Lower lobe of right lung (tissue), 2 donors: ENCODE measurements at places on chromosomes 7 and 10. TPM values are rescaled to one million over a fixed set of nuclear protein-coding genes. Genes with fewer than 3 reads are reported as not detected.

DNA sequence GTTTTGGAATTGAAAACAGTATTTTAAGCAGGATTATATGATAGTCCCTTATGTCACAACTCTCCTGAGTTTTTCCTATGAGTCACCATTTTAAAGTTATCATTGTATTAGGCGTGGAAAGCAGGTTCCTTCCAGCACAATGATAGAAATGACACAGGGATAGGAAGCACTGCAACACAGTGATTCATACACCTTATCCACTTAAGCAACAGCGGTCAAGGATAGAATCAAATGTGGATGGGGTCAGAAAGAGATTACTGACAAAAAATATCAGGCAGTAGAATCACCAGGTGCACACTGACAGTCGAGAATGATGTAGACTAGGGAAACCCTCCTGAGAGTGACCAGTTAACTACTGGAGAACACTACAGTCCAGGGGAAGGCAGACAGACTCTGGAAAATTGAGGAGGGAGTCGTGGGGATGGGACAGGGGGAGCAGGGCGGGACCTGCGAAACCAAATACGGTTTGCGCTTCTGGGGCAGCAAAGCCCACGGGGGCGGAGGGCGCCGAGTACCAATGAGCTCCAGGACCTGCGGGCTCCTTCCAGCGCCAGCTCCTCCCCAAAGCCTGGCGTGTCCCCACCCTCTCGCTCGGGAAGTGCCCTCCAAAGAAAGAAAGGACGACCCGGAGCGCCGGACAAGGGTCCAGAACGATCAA lies 479 bp downstream of the PNPLA8 start:
- H3K4me1 ChIP-seq = peaks cover 30% of the 10 kb centered on the region
- H3K27ac ChIP-seq = peak overlapping the region; percentile 98
- no peak for DNase-seq
- H3K27me3 ChIP-seq = no peaks in the 10 kb centered on the region
- peak overlapping the region; percentile 74 for H3K4me3 ChIP-seq

GRCh38 chr7:6310271-6310993 lies 38.0 kb upstream of the CYTH3 start:
- H3K27ac ChIP-seq = no peak overlapping the region
- H3K27me3 ChIP-seq = no peaks in the 10 kb centered on the region
- H3K4me3 ChIP-seq = no peak overlapping the region
- no peak for DNase-seq

ZSCAN25 gene
- total RNA-seq = 16.5 TPM

PHF14 gene
- 27.9 TPM for total RNA-seq

STEAP1B gene
- 1.5 TPM for total RNA-seq

DNA sequence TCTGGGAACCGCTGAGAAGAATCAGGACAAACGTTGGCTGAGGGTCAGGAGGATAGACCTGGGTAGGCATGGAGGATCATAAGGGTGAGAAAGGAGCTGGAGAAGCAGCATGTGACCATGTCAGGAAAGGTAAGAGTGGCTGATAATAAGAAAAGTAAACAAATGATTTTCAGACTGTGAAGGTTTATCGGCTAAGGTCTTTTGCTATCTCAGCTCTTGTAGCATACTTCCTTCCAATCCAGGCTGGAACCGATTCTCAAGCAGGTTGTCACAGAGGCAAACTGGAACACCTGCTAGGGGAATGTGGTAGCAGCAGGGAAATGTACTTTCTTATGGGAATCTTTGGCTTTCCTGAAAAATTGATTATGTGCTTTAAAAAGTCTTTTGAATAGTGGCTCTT lies 74.7 kb downstream of the TMEM168 start:
- no peak overlapping the region for H3K4me3 ChIP-seq
- H3K27ac ChIP-seq = no peak overlapping the region
- no peaks in the 10 kb centered on the region for H3K4me1 ChIP-seq
- H3K27me3 ChIP-seq = no peaks in the 10 kb centered on the region

DNA sequence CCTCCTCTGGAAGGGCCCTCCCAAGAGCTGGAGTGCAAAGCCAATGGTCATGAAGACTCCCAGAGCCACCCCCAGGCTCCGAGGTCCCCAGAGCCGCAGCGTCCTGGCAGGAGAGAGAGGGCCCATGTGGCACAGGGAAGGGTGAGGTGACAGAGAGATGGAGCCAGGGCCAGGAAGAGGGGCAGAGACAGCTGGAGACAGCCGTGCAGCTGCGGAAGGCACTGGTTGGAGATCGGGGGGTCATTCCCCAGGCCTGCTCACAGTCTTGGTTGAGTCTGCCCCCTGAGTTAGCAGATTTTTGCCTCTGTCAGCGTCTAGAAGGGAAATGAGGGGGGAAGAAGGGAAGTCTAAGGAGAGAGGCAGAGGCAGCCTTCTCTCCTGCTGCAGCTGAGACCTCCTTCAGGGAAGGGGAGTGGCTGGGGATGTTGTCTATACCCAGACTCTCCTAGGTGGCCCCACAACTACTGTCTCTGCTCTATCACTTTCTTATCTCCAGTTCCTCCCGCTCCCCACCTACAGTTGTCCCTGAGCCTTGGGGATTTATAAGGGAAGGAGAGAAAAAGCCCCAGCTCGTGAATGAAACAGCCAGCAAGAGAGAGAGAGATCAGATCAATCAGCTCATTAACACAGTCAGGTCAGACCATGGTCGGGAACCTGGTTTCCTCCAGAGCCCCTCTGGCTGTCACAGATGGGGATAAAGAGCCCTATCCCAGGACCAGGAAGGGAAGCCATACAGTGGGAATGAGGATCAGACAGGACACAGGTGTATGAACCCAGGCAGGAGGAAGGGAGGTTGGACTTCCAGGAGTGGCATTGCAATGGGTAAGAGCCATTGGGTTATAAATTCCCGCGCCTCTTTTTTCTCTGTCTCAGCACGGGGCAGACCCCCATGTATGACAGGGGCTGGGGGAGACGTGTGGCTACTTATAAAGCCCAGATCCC lies 1.2 kb downstream of the GAL3ST4 start:
- DNase-seq = no peak
- no peaks in the 10 kb centered on the region for H3K36me3 ChIP-seq
- peaks cover 35% of the 10 kb centered on the region for H3K4me1 ChIP-seq

PRKCQ gene
- total RNA-seq = 8.1 TPM

MYL10 gene
- total RNA-seq = not detected

DNA sequence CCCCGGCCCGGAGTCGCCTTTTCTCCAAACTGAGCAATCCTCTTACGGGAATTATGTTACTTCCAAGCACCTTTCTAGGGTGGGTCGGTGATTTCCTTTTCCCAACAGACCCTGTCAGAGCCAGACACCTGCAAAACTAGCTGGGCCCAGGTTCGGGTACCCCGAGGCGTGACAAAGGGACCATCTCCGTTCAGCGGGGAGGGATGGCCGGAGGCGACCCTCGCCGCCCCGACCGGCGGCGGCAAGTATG lies 445 bp downstream of the PPA1 start:
- peak overlapping the region; percentile 85 for H3K27ac ChIP-seq
- H3K36me3 ChIP-seq = peaks cover 20% of the 10 kb centered on the region
- H3K4me3 ChIP-seq = peak overlapping the region; percentile 79
- no peaks in the 10 kb centered on the region for H3K27me3 ChIP-seq

GRCh38 chr10:112811741-112812551 lies 138.1 kb upstream of the TCF7L2 start:
- no peaks in the 10 kb centered on the region for H3K36me3 ChIP-seq
- peaks cover 21% of the 10 kb centered on the region for H3K4me1 ChIP-seq
- H3K4me3 ChIP-seq = no peak overlapping the region
- no peaks in the 10 kb centered on the region for H3K27me3 ChIP-seq

GRCh38 chr7:690478-691360 lies 35.8 kb upstream of the DNAAF5 start:
- no peaks in the 10 kb centered on the region for H3K36me3 ChIP-seq
- no peak overlapping the region for H3K4me3 ChIP-seq

GRCh38 chr7:140197218-140197890 lies 20.6 kb upstream of the KDM7A start:
- no peak overlapping the region for H3K27ac ChIP-seq
- H3K4me3 ChIP-seq = no peak overlapping the region
- H3K36me3 ChIP-seq = no peaks in the 10 kb centered on the region
- no peak for DNase-seq
- no peaks in the 10 kb centered on the region for H3K27me3 ChIP-seq

- H3K4me3 ChIP-seq = no peak overlapping the region
- no peak for DNase-seq
- peaks cover 95% of the 10 kb centered on the region for H3K36me3 ChIP-seq
- H3K27me3 ChIP-seq = no peaks in the 10 kb centered on the region
- H3K4me1 ChIP-seq = peaks cover 12% of the 10 kb centered on the region
Measured at GRCh38 chr7:158740013-158740656, 35.5 kb upstream of the NCAPG2 start.

GRCh38 chr10:132306864-132307751 lies 642 bp downstream of the STK32C start:
- DNase-seq = peak; percentile 80
- H3K4me3 ChIP-seq = peak overlapping the region; percentile 88
- H3K27ac ChIP-seq = no peak overlapping the region
- no peaks in the 10 kb centered on the region for H3K36me3 ChIP-seq

DNA sequence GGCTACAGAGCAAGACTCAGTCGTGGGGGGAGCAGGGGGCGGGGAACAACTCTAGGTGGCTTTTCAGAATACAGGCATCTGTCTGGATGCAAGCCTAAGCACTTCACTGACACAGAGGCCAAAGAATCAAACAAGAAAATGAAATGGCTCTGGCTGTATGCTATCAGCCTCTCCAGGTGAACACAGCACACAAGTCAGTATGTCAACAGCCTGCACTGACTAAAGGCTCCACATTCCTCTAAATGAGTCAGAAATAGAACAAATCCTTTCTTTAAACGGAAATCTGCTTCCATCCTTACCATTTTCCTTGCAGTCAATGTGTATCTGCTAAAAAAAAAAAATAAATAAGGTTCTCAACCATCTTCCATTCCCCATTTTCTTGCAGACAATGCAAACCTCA lies 88.3 kb downstream of the ARMH3 start:
- H3K4me3 ChIP-seq = no peak overlapping the region
- peaks cover 25% of the 10 kb centered on the region for H3K4me1 ChIP-seq
- no peaks in the 10 kb centered on the region for H3K27me3 ChIP-seq
- no peak for DNase-seq
- H3K36me3 ChIP-seq = peaks cover 55% of the 10 kb centered on the region

LIPN gene
- total RNA-seq = 1.6 TPM

DNA sequence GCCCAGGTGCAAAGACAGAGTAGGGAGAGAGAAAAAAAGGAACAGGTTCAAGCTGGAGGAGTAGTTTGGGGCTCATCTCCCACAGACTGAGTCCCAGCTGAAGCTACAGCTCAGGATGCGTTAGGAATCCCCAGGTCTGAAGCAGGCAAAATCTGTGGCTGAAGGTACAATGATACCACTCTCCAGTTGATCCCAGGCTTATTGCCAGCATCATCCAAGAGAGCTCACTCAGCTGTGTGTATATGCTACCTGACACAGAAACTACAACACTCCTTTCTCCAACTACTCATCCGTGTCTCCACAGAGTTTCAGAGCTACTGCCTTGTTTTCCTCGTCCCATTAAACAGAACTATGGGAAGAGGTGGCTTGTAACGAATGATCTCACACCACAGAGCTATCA lies 851.3 kb downstream of the GRID1 start:
- no peak for DNase-seq
- no peaks in the 10 kb centered on the region for H3K27me3 ChIP-seq
- H3K4me1 ChIP-seq = no peaks in the 10 kb centered on the region
- H3K36me3 ChIP-seq = no peaks in the 10 kb centered on the region

DNA sequence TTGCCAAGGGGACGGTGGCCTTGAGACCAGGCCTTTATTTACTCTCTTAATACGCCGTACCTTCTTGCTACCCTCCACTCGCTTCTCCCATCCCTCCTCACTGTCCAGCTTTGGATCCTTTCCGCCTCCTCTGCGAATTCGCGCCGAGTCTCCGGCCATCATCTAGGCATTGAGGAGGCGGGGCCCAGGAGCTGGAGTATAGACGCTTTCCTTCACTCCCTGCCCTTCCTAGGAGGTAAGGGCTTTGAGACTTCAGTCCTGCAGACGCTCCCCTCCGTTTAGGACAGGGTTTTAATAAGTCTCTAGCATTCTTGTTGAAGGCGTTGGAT lies 538 bp downstream of the TFAM start:
- peak overlapping the region; percentile 87 for H3K27ac ChIP-seq
- H3K27me3 ChIP-seq = no peaks in the 10 kb centered on the region
- peaks cover 16% of the 10 kb centered on the region for H3K4me1 ChIP-seq
- peaks cover 33% of the 10 kb centered on the region for H3K36me3 ChIP-seq
- peak; percentile 51 for DNase-seq

WDR86 gene
- 4.4 TPM for total RNA-seq

DNA sequence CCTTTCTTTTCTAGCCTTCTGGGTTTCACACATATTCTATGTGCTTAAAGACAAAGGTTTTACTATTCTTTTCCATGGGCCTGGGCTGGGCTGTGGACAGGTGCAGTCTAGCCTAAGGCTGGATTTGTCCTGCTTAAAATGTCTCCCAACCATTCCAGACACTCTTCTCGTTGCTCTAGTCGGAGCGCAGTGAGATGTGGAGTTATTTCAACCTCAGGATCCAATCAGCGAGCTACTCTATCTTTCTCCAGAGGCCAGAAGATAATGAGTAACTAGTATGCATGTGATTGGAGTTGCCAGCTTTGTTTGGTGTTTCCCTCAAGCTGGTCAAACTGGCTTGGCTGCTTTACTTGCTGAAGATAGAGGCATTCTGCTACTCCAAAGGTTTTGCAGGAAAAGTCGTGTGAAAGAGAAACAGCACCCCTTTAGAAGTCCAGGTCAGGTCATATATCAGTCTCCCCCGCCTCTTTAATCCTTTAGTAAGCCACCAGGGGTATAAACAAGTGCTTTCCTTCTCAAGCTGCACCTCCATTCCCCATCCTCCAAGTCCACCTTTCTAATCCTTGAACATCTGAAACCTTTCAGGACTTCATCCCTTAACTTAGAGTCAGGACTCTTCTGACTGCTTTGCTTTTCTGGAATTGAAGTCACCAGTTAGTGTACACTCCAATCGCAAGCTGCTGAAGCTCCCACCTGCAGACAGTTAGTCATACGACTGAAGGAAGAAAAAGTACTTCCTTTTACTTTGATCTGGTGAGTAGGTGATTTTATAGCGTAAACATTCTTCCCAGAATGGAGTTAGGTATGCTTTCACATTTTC lies 78.8 kb downstream of the DNMBP start:
- H3K4me3 ChIP-seq = peak overlapping the region; percentile 41
- DNase-seq = peak; percentile 50
- H3K36me3 ChIP-seq = no peaks in the 10 kb centered on the region
- H3K27me3 ChIP-seq = no peaks in the 10 kb centered on the region
- peak overlapping the region; percentile 76 for H3K27ac ChIP-seq

- no peaks in the 10 kb centered on the region for H3K27me3 ChIP-seq
- DNase-seq = no peak
- no peaks in the 10 kb centered on the region for H3K4me1 ChIP-seq
- H3K36me3 ChIP-seq = peaks cover 15% of the 10 kb centered on the region
- no peak overlapping the region for H3K27ac ChIP-seq
Measured at GRCh38 chr7:12233175-12233574, 22.1 kb downstream of the TMEM106B start.

DNA sequence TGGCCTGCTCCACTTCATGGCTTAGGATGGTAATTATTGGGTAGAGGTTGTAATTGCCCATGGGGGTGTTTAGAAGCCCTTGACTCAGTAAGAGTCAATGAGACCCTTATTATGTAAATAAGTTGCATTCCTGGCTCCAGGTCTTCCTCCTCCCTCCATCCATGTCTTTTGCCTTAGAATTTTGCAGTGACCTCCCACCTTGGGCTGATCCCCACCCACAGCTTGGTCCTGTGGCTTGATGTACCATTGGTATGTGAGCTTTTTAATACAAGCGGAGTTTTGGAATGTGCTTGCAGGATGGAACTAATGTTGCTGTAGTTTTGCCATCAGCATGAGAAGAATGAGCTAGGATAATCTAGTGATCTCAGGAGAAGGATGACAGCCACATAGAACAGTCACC lies 73.2 kb upstream of the DGKI start:
- no peak overlapping the region for H3K4me3 ChIP-seq
- no peak overlapping the region for H3K27ac ChIP-seq
- no peaks in the 10 kb centered on the region for H3K4me1 ChIP-seq
- no peaks in the 10 kb centered on the region for H3K27me3 ChIP-seq
- peaks cover 30% of the 10 kb centered on the region for H3K36me3 ChIP-seq

- DNase-seq = no peak
- H3K27me3 ChIP-seq = no peaks in the 10 kb centered on the region
- peaks cover 72% of the 10 kb centered on the region for H3K4me1 ChIP-seq
- no peaks in the 10 kb centered on the region for H3K36me3 ChIP-seq
Measured at GRCh38 chr10:11150231-11150731, 132.6 kb downstream of the CELF2 start.
